ENCODE measurements at places on chromosomes 11 and 22.

DNA sequence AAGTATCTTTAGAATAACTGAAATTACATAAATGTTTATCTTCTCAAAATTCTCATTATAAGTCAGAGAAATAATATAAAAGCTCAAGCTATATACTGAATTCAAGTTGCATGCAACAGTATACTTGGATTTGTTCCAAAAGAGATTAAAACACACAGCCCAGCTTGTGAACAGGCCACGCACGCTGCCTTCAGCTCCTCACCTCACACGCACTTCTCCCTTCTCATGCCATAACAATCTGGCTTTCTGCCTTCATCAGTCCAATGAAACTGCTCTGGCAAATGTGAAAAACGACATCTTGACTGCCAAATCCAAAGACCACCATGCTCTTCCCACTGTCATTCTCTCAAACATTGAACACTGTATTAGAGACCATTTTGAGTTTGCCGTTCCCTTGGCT, 22.1 kb downstream of the ATP6V1E1 start:
- no peak for DNase-seq

GRCh38 chr11:14775897-14776296, 116.1 kb downstream of the CYP2R1 start:
- no peak for DNase-seq

DNA sequence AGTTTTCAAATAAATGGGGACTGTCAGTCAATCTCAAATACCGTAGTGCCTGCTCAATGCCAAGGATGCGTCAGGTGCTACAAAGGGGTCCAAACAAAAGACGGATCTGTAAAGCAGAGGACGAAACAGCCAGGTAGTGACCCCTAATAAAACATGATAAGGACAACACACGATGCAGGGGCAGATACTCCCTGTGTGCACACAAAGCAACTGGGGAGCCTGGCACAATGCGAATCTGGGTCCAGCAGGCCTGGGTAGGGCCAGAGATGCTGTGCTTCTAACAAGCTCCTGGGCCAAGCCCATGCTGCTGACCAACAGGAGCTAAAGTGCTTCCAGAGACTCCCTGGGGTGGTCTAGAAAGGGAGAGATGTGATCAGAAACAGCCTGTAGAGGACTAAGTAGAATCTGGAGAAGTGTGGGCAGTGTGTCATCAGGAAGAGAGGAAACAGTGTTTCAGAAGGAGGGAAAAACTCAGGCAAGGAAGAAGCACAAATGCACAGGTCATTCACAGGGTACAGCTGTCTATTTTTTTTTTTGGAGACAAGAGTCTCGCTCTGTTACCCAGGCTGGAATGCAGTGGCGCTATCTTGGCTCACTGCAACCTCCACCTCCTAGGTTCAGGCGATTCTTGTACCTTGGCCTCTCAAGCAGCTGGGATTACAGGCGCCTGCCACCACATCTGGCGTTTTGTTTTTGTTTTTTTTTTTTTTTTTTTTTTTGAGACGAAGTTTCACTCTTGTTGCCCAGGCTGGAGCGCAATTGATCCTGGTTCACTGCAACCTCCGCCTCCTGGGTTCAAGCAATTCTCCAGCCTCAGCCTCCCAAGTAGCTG, 74.5 kb downstream of the MICAL3 start:
- DNase-seq: no peak

GRCh38 chr22:43228330-43228729, 41.4 kb upstream of the TTLL12 start:
- DNase-seq: no peak

DNA sequence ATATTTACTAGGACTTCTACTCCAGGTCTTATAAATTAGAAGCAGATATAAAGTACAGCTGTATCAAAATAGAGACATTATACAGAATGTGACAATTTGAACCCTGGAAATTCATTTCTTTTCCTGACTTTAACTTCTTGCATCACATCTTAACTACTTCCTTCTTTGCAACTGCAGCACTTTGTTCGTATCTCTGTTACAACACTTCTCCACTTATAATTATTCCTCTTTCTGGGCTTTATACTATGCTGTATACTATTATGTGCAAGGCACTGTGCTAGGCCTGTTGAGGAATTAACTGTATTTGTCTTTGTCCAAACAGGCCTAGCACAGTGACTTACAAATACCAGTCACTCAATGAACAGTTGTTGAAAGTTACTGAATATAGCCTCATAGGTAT, 1.8 kb upstream of the SLC36A4 start:
- no peak for DNase-seq

- DNase-seq: no peak
These were observed 10.1 kb downstream of the C11orf87 start for GRCh38 chr11:109432105-109432504.

All from stimulated activated CD8-positive, alpha-beta memory T cell treated with anti-CD3 and anti-CD28 coated beads, Interleukin-12 subunit alpha, Interleukin-12 subunit beta, amount 100 ng/mL, for 4 hours (primary cell).